ENCODE measurements at places on chromosomes 7 and 10. TPM values are rescaled to one million over a fixed set of nuclear protein-coding genes. Genes with fewer than 3 reads are reported as not detected.
A peak's percentile ranks its signal among the peaks of the same experiment; 100 is the strongest.

- DNase-seq = peak; percentile 68
Measured at GRCh38 chr7:35253460-35253709, 515 bp downstream of the TBX20 start.

GRCh38 chr10:45249978-45250693, 65.3 kb downstream of the OR13A1 start:
- DNase-seq = peak; percentile 85

The CYP17A1 gene
- not detected for total RNA-seq

GRCh38 chr7:152869041-152869676, 109.6 kb downstream of the ACTR3B start:
- peak; percentile 85 for DNase-seq

- no peak for DNase-seq
Measured at GRCh38 chr7:159157714-159158113, 13.0 kb upstream of the VIPR2 start.

The PDE6C gene
- not detected for total RNA-seq
